WTC11 (cell line): ENCODE measurements at places on chromosomes 1 and 21.

DNA sequence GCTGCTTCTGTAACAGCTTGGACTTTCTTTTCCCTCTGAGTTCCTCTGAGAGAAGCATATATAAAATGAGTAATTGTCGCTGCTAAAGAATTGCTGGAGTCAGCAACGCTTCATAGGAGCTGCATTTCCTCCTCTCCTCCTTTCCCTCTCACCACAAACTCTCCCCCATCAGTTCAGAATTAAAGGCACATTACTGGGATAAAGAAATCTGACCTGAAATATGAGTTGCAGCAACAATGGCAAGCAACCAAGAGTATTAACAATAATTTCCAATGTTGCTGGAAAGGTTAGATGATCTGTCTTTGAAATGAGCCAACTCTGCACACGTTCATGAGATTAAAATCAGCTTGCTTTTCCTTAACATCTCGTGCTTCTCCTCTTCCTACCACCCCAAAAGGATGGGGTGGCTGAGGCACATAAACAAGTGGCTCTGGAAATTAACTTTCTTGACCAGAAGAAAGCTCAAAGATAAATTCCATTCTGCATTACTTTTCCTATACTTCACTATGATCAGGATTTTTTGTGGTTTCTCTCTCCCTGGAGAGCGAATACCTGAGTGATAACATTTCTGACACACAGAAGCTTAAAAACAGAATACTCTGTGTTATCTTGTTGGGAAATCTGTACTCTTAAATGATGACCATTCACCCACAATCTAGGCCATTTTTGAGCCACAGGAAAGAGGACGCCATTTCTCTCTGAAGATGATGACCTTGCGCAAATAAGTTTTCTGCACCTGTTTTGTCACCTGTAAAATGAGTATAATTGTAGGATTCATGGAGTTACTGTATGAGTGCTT, 90.2 kb downstream of the TGFBR3 start:
- no peak for DNase-seq
- H3K4me1 ChIP-seq: peaks cover 37% of the 10 kb centered on the region
- H3K27me3 ChIP-seq: no peaks in the 10 kb centered on the region
- H3K4me3 ChIP-seq: no peak overlapping the region
- H3K27ac ChIP-seq: no peak overlapping the region
- H3K36me3 ChIP-seq: peaks cover 4% of the 10 kb centered on the region

- H3K4me3 ChIP-seq: no peak overlapping the region
- H3K4me1 ChIP-seq: no peaks in the 10 kb centered on the region
- no peaks in the 10 kb centered on the region for H3K36me3 ChIP-seq
- H3K27ac ChIP-seq: no peak overlapping the region
These were observed 672.8 kb downstream of the LMO4 start for GRCh38 chr1:88001460-88001859.

- no peak for DNase-seq
- H3K36me3 ChIP-seq: no peaks in the 10 kb centered on the region
These were observed 439.3 kb downstream of the USP25 start for GRCh38 chr21:16169102-16169511.

DNA sequence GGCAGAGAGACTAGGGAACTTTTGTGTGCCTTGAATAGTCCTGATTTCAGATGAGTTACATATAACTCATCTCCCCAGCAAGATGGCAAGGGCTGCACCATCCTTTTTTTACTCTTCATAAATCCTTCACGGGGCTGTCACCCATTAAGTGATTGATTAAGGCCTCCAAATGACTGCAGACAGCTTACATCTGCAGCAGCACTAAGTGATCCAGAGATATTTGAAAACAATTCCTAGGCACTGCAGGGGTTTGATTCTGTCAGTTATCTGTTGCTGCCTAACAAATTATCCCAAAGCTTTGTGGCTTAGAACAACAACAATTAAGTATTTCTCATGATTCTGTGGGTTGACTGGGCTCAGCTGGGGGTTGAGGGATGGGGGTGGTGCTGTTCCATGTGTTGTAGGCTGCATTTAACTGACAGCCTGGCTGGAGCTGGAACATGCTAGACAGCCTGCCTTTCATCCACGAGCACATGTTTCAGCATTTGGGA, 19.3 kb downstream of the TEX38 start:
- H3K4me1 ChIP-seq: no peaks in the 10 kb centered on the region
- DNase-seq: no peak
- H3K36me3 ChIP-seq: peaks cover 70% of the 10 kb centered on the region
- no peak overlapping the region for H3K27ac ChIP-seq
- no peaks in the 10 kb centered on the region for H3K27me3 ChIP-seq
- H3K4me3 ChIP-seq: no peak overlapping the region

DNA sequence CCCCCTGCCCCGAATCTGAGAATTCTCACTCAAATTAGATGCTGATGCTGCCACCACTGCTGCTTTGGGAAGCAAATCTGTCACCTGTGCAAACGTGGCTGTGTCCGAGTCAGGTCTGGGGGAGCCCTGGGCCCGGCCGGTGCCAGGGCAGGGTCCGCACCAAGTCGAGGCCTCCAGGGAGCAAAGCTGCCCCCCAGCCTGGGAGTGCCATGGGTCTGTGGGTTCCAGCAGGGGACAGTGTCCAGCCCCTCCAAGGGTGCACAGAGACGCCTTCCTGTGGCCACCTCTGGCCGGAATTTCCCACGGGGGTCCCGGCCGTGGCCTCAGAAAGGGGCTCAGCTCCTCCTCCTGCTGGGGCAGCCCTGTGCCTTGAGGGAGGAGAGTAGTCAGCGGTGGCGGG, 27.7 kb upstream of the TTLL10 start:
- H3K4me1 ChIP-seq: peaks cover 6% of the 10 kb centered on the region; the same call in 1 of the 2 replicates
- no peaks in the 10 kb centered on the region; the same call in 1 of the 2 replicates for H3K27me3 ChIP-seq
- H3K36me3 ChIP-seq: no peaks in the 10 kb centered on the region
- no peak overlapping the region for H3K4me3 ChIP-seq
- no peak for DNase-seq
- H3K27ac ChIP-seq: peak overlapping the region; percentile 63; the same call in 1 of the 2 replicates

DNA sequence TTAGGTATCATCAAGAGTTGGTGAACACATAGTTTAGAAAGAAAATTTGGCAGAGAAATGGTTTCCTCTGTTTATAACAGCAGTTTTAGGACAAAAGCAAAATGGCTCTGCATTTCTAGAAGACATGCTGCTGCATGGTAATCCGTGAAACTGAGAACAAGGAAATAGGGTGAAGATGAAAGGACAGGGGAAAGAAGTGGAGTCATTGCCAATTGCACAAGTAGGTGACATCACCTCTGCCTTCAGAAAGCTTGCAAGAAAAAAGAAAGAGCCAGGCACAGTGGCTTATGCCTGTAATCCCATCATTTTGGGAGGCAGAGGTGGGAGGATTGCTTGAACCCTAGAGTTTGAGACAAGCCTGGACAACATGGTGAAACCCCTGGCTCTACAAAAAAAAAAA, 217.6 kb downstream of the LMX1A start:
- H3K36me3 ChIP-seq: no peaks in the 10 kb centered on the region
- DNase-seq: no peak
- H3K4me3 ChIP-seq: no peak overlapping the region
- peaks cover 27% of the 10 kb centered on the region for H3K27me3 ChIP-seq
- no peak overlapping the region for H3K27ac ChIP-seq

DNA sequence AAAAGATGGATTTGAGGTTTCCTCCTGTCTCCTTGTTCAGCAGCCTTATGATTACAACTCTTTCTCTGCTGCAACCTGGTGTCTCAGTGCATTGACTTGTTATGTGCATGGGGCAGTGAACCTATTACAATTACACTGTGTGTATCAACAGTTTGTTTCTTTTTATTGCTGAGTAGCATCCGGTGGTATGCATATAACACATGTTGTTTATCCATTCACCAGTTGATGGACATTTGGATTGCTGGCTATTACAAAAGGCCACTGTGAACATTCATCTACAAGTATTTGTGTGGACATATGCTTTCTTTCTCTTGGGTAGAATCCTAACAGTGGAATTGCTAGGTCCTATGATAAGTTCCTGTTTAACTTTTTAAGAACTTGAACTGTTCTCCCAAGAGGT, 65.9 kb downstream of the FMO4 start:
- H3K4me3 ChIP-seq: no peak overlapping the region
- no peak overlapping the region for H3K27ac ChIP-seq
- peaks cover 25% of the 10 kb centered on the region for H3K36me3 ChIP-seq
- no peak for DNase-seq

- no peak overlapping the region for H3K4me3 ChIP-seq
- no peak for DNase-seq
- H3K4me1 ChIP-seq: peaks cover 23% of the 10 kb centered on the region
These were observed 10.2 kb downstream of the RPS6KC1 start for GRCh38 chr1:213061263-213061662.
